ENCODE measurements at places on chromosomes 4 and X. TPM values are rescaled to one million over a fixed set of nuclear protein-coding genes. Genes with fewer than 3 reads are reported as not detected.

- H3K36me3 ChIP-seq, result no peaks in the 10 kb centered on the region
- no peaks in the 10 kb centered on the region for H3K27me3 ChIP-seq
- DNase-seq, result no peak
Observed at GRCh38 chr4:114052227-114052626, 72.8 kb upstream of the ARSJ start.

GRCh38 chr4:40987151-40987550, 227.2 kb downstream of the APBB2 start:
- H3K27ac ChIP-seq, result no peak overlapping the region
- no peak for DNase-seq
- peaks cover 5% of the 10 kb centered on the region for H3K4me1 ChIP-seq
- H3K4me3 ChIP-seq, result no peak overlapping the region
- H3K36me3 ChIP-seq, result no peaks in the 10 kb centered on the region

DNA sequence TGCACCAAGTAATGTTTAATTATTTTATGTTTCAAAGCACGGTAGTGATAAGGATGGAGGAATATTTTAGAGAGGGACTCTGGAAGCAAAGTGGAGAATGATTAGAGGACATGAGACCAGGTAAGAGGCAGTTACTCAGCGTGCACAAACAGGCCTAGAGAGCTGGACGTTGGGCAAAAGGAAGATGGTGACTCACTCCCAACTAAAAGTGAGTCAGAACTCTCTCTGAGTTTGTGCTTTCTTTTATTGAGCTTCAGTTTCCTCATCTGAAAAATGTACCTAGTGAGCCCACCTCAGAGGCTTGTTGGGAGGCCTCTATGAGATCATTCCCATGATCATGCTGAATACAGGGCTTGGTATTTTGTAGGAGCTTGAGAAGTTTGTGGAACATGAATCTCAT, 1.6 kb upstream of the ZC4H2 start:
- H3K4me1 ChIP-seq, result no peaks in the 10 kb centered on the region
- H3K36me3 ChIP-seq, result no peaks in the 10 kb centered on the region
- no peaks in the 10 kb centered on the region for H3K27me3 ChIP-seq
- no peak for DNase-seq
- H3K27ac ChIP-seq, result no peak overlapping the region

DNA sequence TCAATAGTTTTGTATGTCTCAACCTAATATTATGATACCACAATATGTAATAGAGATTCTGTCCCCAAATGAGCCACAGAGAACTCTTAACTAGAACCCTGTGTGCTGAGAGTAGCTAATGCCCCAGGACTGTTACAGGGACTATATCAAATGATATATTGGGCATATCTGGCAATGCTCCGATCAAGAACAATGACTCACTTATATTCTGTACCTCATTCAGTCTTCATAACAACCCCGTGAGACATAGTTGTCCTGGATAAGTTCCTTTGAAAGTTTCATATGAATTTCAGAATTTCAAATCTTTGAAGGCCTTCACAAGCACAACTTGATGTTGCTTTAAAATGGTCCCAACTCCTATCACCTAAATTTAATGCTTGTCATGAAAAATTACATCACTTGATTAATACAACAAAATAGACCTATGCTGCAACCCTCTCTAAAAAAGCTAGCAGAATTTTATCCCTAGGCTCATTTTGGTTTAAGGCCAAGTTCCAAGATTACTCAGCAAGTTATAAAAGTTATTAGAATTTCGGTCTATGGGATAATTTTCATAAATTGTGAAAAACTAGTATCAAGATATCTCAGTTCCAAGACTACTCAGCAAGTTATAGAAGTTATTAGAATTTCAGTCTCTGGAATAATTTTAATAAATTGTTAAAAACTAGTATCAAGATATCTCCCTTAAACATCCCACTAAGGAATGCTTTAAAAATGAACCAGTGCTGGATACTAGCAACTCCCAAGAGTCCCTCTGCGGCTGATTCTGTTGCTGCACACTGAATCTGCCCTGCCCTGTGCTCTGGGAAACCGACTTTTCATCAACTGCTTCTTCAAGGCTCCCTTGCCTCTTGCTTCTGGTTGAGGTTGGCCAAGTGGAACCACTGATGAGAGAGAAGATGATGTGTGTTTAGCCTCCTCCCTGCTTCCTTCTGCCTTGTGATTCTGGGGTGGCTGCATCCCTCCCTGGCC, 6.0 kb upstream of the ANXA3 start:
- no peaks in the 10 kb centered on the region for H3K27me3 ChIP-seq
- H3K36me3 ChIP-seq, result no peaks in the 10 kb centered on the region
- no peak for DNase-seq
- no peaks in the 10 kb centered on the region for H3K4me1 ChIP-seq

DNA sequence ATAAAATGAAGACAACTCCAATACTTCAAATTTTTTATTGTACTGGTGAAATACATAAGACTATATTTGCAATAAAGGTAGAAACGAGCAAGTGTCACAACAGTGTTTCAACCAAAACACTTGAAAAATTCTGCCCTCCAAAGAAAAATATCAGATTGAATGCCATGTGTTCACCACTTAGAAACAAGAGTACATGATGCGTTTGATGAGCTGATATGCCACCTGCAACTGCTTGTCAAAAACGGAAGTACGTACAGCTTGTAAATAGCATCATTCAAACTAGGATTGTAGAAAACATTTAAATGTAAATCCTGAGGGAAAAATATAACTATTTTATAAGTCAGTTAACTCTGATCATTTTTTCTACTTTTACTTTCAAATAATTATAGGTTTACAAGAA, 276.1 kb downstream of the ANTXR2 start:
- no peak overlapping the region for H3K27ac ChIP-seq
- H3K27me3 ChIP-seq, result no peaks in the 10 kb centered on the region
- H3K4me1 ChIP-seq, result no peaks in the 10 kb centered on the region
- no peak for DNase-seq
- H3K4me3 ChIP-seq, result no peak overlapping the region
- H3K36me3 ChIP-seq, result no peaks in the 10 kb centered on the region

- no peaks in the 10 kb centered on the region for H3K27me3 ChIP-seq
- DNase-seq, result no peak
Observed at GRCh38 chr4:1748465-1748995, 27.2 kb downstream of the TACC3 start.

Gene NPY2R
- total RNA-seq, result not detected

Gene HTN3
- total RNA-seq, result not detected
